ENCODE measurements at places on chromosomes 1 and 21.

DNA sequence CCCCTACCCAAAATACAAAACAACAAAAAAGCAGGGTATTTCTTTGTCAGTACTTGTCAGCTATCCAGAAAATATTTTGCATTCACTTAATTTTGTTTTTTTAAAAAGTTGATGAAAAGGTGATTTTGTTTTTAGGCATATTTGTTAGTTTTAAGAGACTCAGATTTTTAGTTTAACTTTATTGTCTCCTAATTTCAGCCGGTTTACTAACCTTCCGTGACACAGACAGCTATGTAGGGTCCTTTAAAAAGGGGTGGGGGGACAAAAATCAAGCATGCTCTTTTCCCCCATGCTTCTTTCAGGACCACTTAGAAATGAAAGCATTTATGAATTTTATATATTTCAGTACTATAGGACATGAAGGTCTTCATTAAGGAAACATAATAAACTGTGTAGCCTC, 1.6 kb downstream of the PBX1 start:
- no peak for DNase-seq

GRCh38 chr1:48948562-48948961, 171.9 kb upstream of the BEND5 start:
- DNase-seq, result no peak

DNA sequence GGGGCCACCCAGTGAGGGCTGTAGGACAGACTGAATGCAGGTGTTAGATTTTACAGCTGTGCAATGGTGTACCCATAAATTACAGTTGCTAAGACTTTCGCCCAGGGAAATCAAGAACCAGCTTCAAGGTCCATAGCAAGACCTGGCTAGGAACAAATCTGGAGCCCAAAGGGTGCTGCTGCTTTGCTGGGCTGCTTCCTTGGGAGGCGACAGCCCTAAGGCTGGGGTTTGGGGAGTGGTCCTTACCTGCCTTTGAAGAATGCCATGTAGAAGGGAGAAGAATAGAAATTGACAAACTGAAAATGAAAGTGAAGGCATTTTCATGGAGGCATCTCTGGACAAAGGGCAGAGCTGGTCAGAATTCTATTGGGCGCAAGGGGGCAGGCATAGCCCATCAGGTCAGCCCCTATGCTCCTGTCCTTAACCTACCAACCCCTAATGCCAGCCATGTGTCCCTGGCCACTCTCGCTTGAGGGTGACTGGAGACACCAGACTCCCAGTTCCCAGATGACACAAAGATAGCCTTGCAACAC, 7.6 kb upstream of the ARHGEF19 start:
- no peak for DNase-seq

- no peak for DNase-seq
Observed at GRCh38 chr1:61743716-61744580, 1.7 kb downstream of the PATJ start.

DNA sequence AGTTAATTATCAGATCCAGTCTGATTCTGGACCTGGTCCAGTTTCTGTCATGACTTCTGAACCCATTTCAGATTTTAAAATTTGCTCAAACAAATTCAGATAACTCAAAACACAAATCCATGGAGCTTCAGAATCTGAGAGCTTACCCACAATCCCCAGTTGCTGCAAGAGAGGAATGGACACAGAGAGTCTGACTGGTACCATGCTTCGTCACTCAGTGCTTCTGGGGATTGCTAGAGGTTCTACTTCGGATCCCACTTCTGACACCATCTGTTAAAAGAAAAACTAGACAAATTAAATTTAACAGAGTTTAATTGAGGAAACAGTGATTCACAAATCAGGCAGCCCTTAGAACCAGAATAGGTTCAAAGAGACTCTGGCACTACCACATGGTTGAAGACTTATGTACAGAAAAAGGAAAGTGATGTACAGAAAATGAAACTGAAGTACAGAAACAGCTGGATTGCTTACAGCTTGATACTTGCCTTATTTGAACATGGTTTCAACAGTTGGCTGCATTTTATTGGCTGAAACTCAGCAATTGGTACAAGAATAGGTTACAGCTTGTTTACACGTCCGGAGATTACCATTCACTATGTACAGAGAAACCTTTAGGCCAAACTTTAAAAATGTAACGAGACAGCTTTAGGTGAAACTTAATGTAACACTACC, 60.7 kb upstream of the TEKT2 start:
- DNase-seq, result no peak

DNA sequence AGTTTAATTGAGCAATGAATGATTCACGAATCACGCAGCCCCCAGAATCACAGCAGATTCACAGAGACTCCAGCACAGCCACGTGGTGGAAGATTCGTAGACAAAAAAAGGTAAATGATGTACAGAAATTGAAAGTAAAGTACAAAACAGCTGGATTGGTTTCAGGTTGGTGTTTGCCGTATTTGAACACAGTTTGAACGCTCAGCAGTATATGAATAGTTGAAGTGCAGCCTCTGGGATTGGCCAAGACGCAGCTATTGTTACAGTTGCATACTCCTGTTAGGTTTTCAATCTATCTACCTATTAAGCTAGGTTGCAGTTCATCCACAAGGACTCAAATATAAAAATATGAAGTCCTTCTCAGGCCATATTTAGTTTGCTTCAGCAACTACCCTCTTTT, 3.1 kb upstream of the MRPL55 start:
- DNase-seq, result no peak

DNA sequence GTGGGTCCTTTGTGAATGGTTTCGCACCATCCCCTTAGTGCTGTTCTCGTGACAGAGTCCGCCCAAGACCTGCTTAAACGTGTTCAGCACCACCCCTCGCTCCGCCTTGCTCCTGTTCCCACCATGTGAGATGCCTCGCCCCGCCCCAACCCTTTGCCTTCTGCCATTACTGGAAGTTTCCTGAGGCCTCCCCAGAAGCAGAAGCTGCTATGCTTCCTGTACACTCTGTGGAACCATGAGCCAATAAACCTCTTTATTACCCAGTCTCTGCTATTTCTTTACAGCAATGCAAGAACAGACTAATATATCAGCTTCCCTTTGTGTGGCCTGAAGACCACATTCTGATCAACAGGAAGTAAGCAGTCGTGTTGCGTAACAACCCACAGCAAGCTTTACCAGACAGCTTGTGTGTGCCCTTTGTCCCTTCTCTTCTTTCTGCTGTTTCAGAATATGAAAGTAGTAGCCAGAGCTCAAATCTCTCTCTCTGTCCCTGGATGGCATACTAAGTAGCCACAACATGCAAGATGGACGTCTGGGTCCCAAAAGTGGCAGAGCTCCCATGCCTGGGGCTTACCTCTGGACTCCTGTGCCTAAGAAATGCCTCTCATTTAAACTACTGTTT, 14.1 kb downstream of the HENMT1 start:
- peak; percentile 70 for DNase-seq

- no peak for DNase-seq
Observed at GRCh38 chr1:198387587-198387986, 152.9 kb downstream of the ATP6V1G3 start.

GRCh38 chr1:206001476-206001888, 1.7 kb downstream of the RAB7B start:
- no peak for DNase-seq

DNA sequence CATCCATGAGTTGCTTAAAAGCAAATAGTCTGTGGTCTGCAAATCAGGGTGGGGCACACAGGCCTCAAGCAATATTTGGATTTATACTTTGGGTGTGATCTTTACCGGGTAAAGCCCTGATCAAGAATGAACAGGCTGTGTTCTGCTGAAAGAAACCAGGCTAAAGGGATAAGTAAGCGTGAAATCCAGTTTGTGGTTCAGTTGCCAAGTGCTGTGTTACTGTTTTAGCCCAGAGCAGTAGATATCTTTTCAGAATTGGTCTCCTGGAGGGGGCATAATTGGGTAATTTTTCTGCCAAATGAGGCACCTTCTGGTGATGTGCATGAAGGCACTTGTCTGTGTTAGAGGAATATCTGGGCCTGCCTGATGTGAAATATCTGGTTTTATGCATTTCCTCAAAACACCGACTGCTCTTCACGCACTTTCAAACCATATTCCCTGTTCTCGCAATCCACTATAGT, 21.4 kb downstream of the AIM2 start:
- no peak for DNase-seq

DNA sequence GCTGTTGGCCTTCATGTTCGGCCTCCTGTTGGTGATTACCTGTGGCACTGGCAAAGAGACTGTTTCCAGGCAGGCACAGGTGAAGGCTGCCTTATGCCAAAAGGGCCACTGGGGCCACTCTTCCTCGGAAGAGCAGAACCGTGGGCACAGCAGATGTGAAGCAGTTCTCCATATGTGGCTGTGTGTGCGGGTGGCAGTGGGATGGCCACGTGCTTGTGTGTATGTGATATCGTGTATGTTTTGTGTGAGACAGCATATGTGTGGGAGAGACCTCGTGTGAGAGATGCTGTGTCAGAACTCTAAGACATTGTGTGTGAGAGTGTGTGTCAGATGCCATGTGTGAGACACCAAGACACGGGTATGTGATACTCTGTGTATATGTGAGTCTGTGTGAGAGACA, 53.4 kb upstream of the KDM4A start:
- no peak for DNase-seq

- DNase-seq, result no peak
Observed at GRCh38 chr1:14698314-14698713, 99.8 kb downstream of the KAZN start.

All from activated T-helper 2 cell treated with anti-CD3 and anti-CD28 coated beads, Interferon-gamma antibody, Interleukin-2, Interleukin-4, amounts not matched to agents 10 μg/mL and 5 μg/mL and 100 μg/mL, durations not matched to agents 14 hours and 24 hours and 36 hours (primary cell).